A549 treated with AZD2906 at 1 μM for 4 hours (cell line): ENCODE measurements at places on chromosomes 6 and 20. TPM values are rescaled to one million over a fixed set of nuclear protein-coding genes. Genes with fewer than 3 reads are reported as not detected.

CCDC170 gene
- total RNA-seq, result 0.05 to 0.14 TPM (median 0.08 TPM) in 5 replicates

KCNK15 gene
- total RNA-seq, result 0.23 to 0.71 TPM (median 0.53 TPM) in 5 replicates

TRIM10 gene
- total RNA-seq, result 0.01 TPM in 1 of 5 replicates, not detected in the others

PRDM1 gene
- total RNA-seq, result 5.0 to 6.7 TPM (median 5.5 TPM) in 5 replicates

STMND1 gene
- total RNA-seq, result not detected in 5 replicates

FBXL4 gene
- 4.4 to 6.0 TPM (median 5.9 TPM) in 5 replicates for total RNA-seq

TGM2 gene
- 368 to 554 TPM (median 506 TPM) in 5 replicates for total RNA-seq

BANF2 gene
- not detected in 5 replicates for total RNA-seq

TOMM34 gene
- total RNA-seq, result 38.6 to 44.3 TPM (median 41.2 TPM) in 5 replicates

TAGAP gene
- not detected in 5 replicates for total RNA-seq

FLOT1 gene
- 83.5 to 93.1 TPM (median 90.0 TPM) in 5 replicates for total RNA-seq

MUC22 gene
- 0.01 to 0.03 TPM (median 0.02 TPM) in 5 replicates for total RNA-seq

FAM83D gene
- 57.5 to 70.7 TPM (median 65.5 TPM) in 5 replicates for total RNA-seq

RAB44 gene
- 0.02 to 0.07 TPM (median 0.05 TPM) in 4 of 5 replicates, not detected in the other for total RNA-seq

ZNF165 gene
- total RNA-seq, result 0.74 to 0.99 TPM (median 0.85 TPM) in 5 replicates

CFAP61 gene
- total RNA-seq, result 0.26 to 0.47 TPM (median 0.44 TPM) in 5 replicates

BPIFB4 gene
- not detected in 5 replicates for total RNA-seq

PNRC1 gene
- 26.8 to 38.5 TPM (median 34.2 TPM) in 5 replicates for total RNA-seq

HNF4A gene
- 17.2 to 20.0 TPM (median 19.8 TPM) in 5 replicates for total RNA-seq

SLC25A27 gene
- total RNA-seq, result 0.12 to 0.59 TPM (median 0.40 TPM) in 5 replicates

PRDM13 gene
- total RNA-seq, result 0.77 to 1.3 TPM (median 0.96 TPM) in 5 replicates

CLPSL1 gene
- not detected in 5 replicates for total RNA-seq

SLC17A1 gene
- total RNA-seq, result 0.06 TPM in 1 of 5 replicates, not detected in the others

SLC22A16 gene
- 0.21 TPM in 1 of 5 replicates, not detected in the others for total RNA-seq

PRL gene
- total RNA-seq, result not detected in 5 replicates

ANKRD66 gene
- not detected in 5 replicates for total RNA-seq

CCN6 gene
- total RNA-seq, result not detected in 5 replicates

CLVS2 gene
- 0.13 to 0.23 TPM (median 0.18 TPM) in 5 replicates for total RNA-seq

PSORS1C2 gene
- 0.08 TPM in 1 of 5 replicates, not detected in the others for total RNA-seq

TRIM15 gene
- total RNA-seq, result 0.03 to 0.24 TPM in 2 of 5 replicates, not detected in the others

OLIG3 gene
- not detected in 5 replicates for total RNA-seq

DEFB132 gene
- not detected in 5 replicates for total RNA-seq

RIN2 gene
- total RNA-seq, result 20.4 to 23.3 TPM (median 21.5 TPM) in 5 replicates

CBLN4 gene
- total RNA-seq, result not detected in 5 replicates

PKIG gene
- 34.7 to 40.5 TPM (median 37.6 TPM) in 5 replicates for total RNA-seq

TNXB gene
- 0.48 to 0.71 TPM (median 0.56 TPM) in 5 replicates for total RNA-seq

PCMT1 gene
- 85.9 to 102 TPM (median 89.6 TPM) in 5 replicates for total RNA-seq

CAGE1 gene
- 0.02 to 0.03 TPM in 2 of 5 replicates, not detected in the others for total RNA-seq

PTCRA gene
- total RNA-seq, result not detected in 5 replicates

TEAD3 gene
- total RNA-seq, result 6.8 to 9.2 TPM (median 8.6 TPM) in 5 replicates

TMC2 gene
- not detected in 5 replicates for total RNA-seq

SOX18 gene
- 1.6 to 2.9 TPM (median 2.6 TPM) in 5 replicates for total RNA-seq

MRPS26 gene
- total RNA-seq, result 106 to 165 TPM (median 157 TPM) in 5 replicates

TSPO2 gene
- 0.09 TPM in 1 of 5 replicates, not detected in the others for total RNA-seq

HFE gene
- total RNA-seq, result 10.4 to 12.3 TPM (median 11.8 TPM) in 5 replicates

MLIP gene
- 0.09 TPM in 1 of 5 replicates, not detected in the others for total RNA-seq

RNF182 gene
- total RNA-seq, result 2.6 to 3.2 TPM (median 3.1 TPM) in 5 replicates

PDYN gene
- total RNA-seq, result 0.03 TPM in 1 of 5 replicates, not detected in the others

CLPSL2 gene
- 0.53 to 2.0 TPM (median 1.00 TPM) in 5 replicates for total RNA-seq

PRICKLE4 gene
- 0.74 to 1.7 TPM (median 0.76 TPM) in 5 replicates for total RNA-seq
